ENCODE measurements at places on chromosomes 2 and 18. TPM values are rescaled to one million over a fixed set of nuclear protein-coding genes. Genes with fewer than 3 reads are reported as not detected.
A peak's percentile ranks its signal among the peaks of the same experiment; 100 is the strongest.

- DNase-seq, result peak; percentile 79
These were observed 59.9 kb downstream of the SUMO1 start for GRCh38 chr2:202178346-202178958.

GRCh38 chr2:66001538-66001937, 433.4 kb upstream of the MEIS1 start:
- DNase-seq, result no peak

FARP2 gene
- total RNA-seq, result 79.2 TPM

SCN2A gene
- 10.1 TPM for total RNA-seq

TXNL4A gene
- 39.2 TPM for total RNA-seq

PDCD1 gene
- total RNA-seq, result not detected

All from umbilical cord (tissue), 2 donors.